ENCODE measurements at places on chromosomes 4 and X.

DNA sequence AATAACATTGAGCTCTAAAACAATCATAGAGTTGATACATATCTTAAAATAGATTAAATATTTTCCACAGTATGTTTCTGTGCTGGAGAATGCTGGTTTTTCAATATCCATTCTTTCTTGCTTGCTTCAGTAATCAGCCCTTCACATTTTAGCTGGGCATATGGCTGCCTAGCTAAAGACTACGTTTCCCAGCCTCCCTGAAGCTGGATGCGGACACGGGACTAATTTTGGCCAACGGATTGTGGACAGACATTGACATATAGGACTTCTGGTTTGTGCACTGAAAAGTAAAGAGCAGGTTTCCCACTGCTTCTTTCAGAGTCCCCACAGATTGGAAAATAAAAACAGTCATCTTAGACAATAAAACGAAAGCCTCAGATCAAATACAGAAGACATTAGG, 97.3 kb downstream of the COL25A1 start:
- DNase-seq: no peak

DNA sequence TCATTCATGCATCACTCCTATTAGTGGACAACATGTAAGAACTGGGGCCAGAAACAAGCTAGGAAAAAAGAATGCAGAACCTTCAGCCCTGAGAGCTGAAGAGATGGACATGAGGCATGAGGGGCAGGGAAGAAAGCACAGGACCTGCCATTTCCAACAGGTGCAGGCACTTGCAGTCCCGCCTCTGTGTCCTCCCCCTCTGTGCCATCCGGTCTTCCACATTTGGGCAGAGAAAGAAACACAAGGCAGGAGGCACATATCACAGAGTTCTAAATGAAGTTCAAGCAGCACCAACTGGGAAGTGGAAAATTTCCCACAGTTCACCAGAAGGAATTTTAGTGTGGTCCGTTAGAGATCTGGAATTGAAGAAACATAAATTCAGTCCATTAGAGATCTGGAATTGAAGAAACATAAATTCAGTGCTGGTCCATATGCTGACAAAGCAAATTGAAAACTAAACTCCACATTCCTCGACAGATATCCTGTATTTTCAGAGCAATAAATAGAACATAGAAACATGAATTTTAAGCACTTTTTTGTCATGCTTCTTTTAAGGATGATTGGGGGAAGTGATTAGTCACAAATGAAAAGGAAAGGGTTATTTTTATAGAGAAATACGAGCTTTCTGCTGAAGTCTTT, 57.2 kb upstream of the DAPP1 start:
- no peak for DNase-seq

DNA sequence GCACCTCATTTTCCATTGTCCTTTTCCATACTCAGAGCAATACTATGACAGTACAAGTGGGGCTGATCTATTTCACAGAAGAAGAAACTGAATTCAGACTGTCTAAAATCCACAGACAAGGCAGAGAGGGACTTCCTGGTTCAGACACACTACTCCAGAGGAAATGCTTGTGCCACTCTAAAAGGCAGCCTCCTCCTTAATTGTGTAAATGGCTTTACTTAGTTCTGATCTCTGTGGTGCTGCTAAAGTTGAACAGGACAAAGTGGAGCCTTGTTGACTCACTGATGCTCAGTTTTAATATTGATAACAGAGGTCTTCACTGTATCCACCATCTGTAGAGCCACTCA, 122.4 kb downstream of the KIT start:
- no peak for DNase-seq

DNA sequence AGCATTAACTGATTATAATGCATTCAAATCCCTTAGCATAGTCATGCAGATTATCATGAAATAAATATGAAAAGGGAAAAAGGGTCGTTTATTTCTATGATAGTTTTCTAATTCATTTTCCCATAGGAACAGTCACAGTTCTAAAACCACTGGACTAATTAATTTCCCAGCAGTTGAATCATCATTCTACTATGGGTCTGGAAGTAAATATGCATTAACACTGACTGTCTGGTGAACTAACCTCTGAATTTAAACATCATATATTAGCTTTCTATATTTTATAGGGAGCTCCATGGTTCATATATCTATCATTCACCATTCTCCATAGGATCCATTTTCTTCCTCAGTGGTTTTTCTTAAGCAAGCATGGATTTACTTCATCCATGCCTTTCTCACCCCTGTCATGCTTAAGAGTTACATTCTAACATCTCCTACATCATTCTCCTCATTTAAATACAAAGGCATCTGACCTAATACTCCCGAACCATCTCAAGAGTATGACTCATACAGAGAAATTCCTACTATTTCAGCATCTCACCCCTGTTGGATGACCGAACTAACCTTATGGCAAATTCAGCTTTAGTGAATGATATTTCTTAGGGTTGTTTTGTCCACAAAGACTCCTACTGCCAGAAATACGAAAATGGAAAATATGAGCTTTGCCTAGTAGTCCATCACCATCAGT, 198.7 kb upstream of the ADAMTS3 start:
- DNase-seq: no peak

- DNase-seq: no peak
Observed at GRCh38 chr4:30402276-30402675, 317.9 kb upstream of the PCDH7 start.

GRCh38 chr4:120009731-120010130, 56.9 kb downstream of the MAD2L1 start:
- DNase-seq: no peak

DNA sequence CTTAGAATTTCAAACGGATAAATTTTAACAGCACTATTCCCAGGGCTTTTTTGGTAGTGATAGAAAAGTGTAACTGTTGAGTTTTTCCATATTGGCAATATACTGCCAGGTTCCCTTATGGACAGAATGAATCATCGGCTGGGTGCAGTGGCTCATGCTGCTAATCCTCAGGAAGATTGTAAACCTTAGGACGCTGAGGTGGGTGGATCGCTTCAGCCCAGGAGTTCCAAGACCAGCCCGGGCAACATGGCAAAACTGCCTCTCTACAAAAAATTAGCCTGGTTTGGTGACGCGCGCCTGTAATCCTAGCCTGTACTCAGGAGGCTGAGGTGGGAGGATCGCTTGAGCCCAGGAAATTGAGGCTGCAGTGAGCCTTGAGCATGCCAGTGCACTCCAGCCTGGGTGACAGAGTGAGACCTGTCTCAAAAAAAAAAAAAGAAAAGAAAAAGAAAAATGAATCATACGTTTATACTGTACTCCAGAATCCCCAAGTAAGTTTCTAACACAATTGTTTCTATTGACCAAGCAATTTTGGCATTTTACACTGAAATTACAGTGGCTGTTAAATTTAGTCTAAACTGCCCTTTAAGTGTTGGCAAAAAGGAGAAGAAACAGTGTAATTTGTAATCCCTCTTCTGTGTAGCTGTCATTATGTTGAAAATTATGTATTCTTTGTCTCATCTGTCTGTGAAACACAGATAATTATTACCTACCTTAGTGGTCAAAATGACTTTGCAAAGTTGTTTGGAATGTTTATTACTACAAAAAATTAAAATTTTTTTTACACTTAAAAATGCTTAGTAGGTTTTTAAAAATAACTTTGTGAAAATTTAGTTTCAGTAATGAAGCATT, 1.8 kb downstream of the SLC30A9 start:
- no peak for DNase-seq

DNA sequence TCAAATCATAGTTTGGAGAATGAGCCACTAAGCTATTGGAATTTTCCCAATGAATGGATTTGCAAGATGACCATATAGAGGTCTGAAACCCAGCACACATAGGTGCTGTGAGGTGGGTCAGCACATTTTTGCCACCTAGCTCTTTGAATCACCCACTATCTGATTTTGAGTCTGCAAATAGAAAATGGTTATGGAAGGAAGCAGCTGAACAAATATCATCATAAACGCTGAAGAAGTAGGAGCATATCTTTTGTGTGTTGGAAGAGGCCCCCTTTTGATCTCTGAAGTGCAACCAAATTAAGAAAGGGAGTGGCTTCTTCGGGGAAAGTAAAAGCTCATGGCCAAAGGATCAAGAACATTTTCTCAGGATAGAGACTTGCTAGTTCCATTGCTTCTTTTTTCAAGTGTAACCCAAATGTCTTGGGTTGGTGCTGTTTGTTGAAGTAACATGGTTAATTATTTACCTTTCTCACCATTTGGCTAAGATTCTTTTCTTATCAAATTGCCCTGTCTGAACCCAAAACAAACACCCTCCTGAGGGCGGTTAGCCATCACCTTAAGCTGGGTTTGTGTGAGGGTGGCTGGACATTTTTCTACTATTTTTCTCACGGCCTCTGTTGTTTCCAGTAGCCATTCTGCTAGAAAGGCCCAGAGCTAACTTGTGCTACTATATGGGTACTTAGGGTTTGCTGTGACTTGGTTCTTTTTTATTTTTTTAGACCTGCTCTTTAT, 18.4 kb upstream of the SORBS2 start:
- no peak for DNase-seq

DNA sequence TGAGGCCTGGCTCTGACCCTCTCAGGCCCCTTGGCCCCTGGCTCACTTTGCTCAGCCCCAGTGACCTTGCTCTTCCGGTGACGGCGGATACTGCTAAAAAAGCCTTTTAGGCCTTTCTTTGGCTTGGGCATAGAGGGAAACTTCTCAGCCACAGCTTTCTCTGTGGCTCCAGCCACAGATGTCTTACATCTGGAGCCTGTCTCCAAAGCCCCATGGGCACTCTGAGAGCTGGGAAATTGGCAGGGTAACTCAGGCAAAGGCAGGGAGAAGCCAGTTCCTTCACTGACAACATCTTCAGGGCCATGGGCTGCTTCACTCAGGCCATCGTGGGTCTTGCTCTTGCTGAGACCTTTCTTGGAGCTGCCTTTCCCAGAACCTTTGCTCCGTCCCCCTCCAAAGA, 12.8 kb downstream of the AMER1 start:
- no peak for DNase-seq

DNA sequence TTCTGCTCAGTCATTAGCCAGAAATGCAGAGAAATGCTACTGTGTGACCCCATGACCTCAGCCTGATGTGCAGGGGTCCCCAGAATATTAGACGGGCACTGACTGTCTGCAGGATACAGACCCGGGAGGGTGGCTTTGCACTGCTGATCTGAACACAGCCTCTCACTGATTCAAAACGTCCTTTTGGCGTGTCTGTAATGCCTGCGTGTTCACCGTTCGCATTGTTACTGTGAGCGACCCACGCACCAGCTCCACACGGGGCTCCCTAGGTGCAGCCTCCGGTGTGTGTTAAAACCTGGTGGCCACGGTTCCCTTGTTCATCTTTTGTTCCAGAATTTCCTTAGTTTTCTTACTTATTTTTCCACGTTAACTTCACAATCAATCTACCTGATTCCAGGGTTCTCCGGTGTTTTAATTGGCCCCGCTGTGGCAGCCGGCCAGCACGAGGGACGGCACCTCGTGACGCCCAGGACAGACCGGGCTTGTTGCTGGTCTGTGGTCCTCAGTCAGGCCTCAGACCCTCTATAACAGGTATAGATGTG, 32.0 kb upstream of the SPON2 start:
- DNase-seq: no peak

GRCh38 chr4:84032372-84032771, 466.7 kb downstream of the NKX6-1 start:
- no peak for DNase-seq

GRCh38 chrX:127459790-127460189, 592.4 kb downstream of the ACTRT1 start:
- no peak for DNase-seq

DNA sequence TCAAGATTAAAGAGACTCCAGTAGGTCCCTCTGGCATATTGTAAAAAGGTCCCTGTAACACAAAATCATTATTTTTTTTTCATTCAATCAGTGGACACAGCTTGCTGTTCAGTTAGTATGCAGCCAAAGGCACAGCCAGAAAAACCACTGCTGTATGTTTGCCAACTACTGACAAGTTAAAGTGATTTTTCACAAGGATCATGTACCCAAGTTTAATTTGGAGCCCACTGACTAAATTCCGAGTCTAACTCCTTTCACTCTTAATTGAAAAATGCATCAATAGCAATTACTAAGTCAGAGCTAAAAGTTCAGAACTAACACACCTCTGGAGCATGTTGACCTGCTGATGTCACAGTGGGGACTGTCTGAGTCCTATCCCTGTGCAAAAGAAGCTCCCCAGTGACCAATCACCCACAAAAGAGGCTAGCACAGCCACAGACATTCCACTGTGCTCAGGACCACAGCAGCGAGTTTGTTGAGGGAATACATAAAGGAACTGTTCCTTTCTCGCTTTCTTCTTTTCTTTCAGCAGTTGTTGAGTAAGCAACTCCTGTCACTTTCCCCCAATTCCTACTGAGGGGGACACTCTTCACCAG, 60.4 kb downstream of the STX18 start:
- DNase-seq: no peak

DNA sequence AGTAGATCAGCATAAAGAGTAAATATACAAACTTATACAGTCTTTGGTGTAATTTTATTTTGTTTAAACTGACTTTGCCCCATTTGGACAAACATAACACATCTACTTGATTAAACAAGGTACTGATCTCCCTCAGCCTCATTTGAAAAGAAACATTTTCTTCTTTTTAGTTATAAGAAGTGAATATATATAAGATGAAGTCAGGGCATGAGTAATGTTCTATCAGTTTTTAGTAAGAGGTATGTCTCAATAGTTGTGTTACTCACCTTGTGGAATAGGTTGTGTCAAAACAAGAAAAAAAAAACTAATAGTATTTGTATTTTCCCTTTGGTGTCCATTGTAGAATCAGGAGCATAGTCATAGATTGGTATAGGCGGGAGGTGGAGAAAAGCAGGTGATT, 327.4 kb downstream of the RPA4 start:
- DNase-seq: no peak

DNA sequence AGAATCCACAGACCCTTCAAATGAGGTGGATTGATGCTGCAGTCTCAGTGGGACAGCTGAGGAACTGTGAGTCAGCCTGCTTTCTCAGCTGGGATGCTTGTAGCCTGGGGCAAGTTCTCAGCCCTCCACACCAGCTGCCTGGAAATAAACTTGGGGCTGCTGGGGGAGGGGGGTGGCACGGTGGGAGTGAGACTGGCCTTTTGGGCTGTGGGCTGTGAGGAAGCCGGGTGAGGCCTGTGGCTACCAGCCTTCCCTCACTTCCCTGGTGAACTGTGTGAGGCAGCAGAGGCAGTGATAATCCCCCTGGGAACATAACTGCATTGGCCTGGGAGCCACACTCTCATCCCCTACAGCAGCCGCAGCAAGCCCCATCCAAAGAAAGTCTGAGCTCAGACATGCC, 114.5 kb upstream of the GUCY1A1 start:
- DNase-seq: no peak

- DNase-seq: no peak
Observed at GRCh38 chrX:48968377-48968776, 3.3 kb downstream of the KCND1 start.

All from stimulated activated CD8-positive, alpha-beta memory T cell treated with anti-CD3 and anti-CD28 coated beads, Interleukin-7, amount 100 ng/mL, for 1 hour (primary cell).